T-cell (primary cell): ENCODE measurements at places on chromosomes 3 and 15. TPM values are rescaled to one million over a fixed set of nuclear protein-coding genes. Genes with fewer than 3 reads are reported as not detected.

Gene GOLGA8S
- 0.30 TPM for total RNA-seq

Gene EPHA6
- total RNA-seq = not detected

Gene CDC25A
- 0.38 TPM for total RNA-seq

Gene TNFAIP8L3
- not detected for total RNA-seq

Gene CACNA2D2
- total RNA-seq = 8.9 TPM

Gene HDC
- 4.3 TPM for total RNA-seq

DNA sequence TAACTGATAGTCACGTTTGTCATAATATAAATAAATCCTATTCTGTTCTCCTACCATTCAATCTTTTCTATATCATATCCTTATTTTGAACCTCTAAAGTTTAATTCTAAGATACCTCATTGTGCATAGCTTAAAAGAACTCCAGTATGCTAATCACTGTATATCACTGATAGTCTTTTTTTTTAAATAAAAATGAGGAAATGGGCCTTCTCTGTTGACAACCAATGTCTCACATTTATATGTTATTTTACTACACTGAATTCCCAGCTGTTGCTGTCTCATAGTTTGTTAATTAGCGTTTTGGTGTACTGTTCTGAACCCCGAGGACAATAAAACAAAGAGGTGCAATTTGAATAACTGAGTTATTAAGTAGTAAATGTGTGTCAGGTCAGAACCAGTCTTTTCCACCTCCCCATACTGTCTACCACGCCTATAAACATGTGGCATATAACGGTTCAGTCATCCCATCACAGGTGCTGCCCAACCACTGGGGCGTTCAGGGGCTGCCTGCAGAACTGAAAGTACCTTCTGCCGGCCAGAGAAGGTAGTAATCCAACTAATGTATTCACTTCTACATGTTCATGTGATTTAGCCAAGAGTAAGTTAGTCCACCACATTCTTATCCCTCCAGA lies 14.9 kb downstream of the CBLB start:
- DNase-seq = no peak

- no peak for DNase-seq
Measured at GRCh38 chr3:128508852-128509251, 15.9 kb upstream of the GATA2 start.

- no peak for DNase-seq
Measured at GRCh38 chr3:146157325-146158060, 3.5 kb downstream of the PLOD2 start.

DNA sequence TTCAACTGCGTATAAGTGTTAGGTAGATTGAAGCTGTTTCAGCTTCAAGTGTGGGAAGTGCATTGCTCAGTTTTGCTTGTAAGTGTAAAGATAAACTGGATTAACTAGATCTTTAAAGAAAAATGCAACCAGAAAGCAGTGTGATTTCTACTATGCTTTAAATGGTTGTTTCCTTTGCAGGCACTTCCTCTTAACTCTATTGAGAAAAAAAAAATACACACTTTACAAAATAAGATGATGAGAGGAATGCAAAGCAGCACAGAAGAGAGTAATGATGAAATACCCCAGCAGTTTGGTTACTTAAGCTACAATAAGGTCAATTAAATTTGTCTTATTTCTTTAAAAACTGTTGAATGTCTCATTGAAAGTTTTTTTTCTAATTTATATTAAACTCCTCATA lies 40.8 kb downstream of the DPH6 start:
- no peak for DNase-seq

DNA sequence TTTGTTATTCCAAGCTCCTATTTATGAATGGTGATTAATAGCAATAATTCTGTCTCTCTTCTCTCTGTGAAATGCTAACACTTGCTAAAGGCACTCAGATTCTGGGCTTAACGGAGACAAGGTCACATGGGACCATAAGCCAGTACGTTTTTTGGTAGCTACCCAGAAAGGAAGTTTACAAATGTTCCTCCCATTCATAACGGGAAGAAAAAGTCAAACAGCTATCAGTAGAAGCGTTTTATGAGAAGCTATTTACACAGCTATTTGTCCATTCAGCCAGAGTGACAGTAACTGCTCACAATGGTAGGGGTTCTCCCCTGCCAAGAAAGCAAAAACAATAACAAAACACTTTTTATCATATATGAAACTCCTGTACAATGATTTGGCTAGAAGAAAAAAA lies 51.5 kb downstream of the ZMAT3 start:
- DNase-seq = no peak

DNA sequence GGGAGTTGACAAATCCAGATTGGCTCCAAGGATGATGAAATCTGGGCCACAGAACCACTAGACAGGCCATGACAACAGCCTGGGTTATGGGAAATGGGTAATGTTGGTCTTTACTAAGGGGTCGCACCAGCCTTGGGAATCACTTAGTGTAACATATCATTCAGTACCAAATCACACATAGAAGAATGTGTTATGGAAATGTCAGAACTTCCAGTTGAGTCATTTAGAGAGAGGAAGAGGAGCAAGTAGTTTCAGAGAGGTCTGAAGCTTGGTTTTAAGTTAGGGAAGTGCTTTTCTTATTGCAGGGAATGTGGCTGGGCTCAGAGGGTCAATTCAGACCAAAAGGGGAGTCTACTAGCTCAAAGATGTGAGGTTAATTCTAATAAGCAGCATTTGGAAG lies 241.6 kb upstream of the ZPLD1 start:
- DNase-seq = no peak

- no peak for DNase-seq
Measured at GRCh38 chr3:126028096-126028495, 55.8 kb downstream of the SLC41A3 start.

GRCh38 chr3:46929324-46929723 lies 47.2 kb downstream of the CCDC12 start:
- no peak for DNase-seq

DNA sequence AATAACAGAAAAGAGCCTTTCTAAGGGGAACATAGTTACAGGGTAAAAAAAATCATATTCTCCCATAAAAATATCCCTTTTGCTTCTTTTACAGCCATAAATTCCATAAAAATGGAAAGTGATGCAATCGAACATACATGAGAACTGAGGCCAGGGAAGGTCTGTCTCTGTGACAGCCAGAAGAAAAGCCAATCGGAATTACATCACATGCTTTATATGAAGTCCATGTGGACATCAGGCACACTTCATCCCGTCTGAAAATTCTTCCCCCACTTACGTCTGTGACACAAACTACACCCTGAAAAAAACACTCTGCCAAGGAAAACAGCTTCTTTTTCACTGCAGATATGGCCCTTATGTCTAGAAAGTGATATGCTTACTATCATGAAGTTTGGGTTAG lies 323.5 kb downstream of the ERC2 start:
- DNase-seq = no peak

DNA sequence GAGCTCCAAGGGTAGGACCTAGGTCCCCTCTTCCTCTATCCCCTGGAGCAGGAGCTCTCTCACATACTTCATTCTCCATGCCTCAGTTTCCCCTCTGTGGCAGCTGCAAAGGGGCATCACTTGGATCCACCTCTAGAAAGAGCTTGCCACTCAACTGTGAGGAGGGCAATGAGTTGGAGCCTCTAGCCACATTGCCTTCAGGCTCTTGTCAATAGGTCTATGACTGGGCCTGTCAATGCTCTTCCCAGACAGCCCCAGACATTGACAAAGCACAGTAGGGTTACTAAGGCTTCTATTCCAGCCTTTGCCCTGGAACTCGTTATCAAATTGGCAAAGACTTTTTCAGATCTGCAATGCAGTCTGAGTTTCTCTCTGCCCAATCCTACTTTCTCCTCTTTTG lies 4.4 kb upstream of the VIPR1 start:
- no peak for DNase-seq

DNA sequence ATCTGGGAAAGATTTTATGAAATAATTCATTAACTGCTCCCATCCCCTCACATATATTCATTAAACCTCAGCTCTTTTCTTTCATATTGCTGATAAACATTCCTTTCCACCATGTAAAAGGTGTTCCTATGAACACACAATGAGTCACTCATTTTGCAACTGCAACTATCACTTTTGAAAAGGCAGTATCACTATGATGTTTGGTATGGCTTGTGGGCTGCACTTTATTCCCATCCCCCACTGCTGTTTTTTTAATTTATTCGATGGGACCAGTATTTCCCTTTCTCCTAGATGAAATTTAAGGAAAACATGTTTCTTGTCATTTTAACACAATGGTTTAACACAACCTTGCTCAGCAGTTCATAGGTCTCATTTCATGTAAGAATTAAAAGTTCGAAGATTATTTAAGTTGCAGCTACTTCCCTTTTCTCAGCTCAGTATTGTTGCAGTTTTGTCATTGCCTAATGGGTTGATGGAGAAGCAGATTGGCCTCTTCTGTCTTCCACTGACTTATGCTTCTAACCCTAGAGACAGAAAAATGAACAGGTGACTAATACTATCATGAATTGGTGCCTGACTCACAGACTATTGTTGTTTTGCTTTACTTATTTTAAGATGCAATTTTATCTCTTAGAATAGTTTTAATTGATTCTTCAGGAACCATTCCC lies 280.3 kb downstream of the ZPLD1 start:
- no peak for DNase-seq

DNA sequence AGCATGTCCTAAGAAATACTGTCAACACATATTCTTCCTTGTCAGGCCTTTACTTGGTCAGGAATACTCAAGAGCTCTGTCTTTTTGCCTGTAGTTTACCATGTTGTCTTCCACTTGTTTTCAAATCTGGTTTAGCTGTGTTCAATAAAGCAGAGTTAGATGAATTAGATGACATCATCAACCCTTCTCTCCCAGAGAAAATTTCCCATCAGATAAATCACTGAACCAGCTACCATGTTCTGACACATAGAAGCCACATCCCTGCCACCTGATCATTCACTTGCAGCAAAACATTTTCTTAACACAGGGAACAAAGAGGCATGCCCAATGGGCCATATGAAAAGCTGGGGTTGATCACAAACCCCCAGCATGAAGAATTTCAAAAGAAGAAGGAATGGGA lies 42.1 kb downstream of the TERC start:
- no peak for DNase-seq

DNA sequence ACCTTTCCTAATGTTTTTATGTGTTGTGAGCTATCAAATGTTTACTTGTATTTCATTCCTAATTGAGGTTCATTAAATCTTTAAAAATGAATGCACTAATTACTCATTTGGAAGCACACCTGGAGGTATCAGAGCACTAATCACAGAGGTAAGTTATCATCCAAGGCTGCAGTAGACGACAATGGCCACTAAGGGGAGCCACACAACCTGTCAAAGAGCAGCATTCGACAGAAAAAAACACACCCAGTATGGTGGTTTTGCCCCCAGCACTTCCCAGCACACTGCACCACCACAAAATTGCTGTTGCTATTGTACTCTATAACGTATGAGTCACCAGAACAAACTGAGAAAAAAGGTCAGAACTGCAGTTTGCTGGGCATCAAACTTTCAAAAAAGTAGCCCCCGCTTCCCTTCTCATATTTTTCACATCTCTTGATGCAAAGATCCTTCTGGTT lies 205.9 kb upstream of the IGF1R start:
- DNase-seq = no peak
